Activated gamma-delta T cell treated with anti-CD3 and anti-CD28 coated beads, Interleukin-2, amount 50 U/mL, for 16 hours (primary cell): ENCODE measurements at places on chromosomes 1 and 21.
A peak's percentile ranks its signal among the peaks of the same experiment; 100 is the strongest.

DNA sequence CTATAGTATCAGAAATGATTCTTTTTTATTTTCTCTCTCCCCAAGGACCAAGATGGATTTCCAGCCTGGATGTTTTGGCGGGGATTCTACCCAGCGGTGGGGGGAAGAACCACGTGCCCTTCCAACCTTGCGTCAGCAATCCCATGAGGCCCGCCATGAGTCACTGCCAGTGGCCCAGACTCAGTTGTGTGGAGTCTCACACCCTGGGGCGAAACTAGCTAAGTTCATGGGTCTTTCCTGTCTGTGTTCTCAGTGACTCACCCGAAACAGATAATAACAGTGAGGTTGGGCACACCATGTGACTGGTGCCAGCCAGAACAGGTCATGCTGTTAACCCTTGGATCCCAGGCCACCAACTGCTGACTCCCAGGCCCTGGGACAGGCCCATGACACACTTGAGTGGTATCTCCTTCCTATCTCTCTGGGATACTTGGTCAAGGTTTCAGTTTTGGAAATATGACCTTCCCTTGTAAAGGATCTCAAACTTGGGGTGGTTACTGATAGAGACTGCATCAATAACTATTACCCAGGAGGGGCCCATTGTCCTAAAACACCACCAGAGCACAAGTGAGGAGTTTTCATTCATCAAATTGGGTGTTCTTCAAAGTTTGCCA lies 98.0 kb upstream of the DUSP10 start:
- peak; percentile 65 for DNase-seq

DNA sequence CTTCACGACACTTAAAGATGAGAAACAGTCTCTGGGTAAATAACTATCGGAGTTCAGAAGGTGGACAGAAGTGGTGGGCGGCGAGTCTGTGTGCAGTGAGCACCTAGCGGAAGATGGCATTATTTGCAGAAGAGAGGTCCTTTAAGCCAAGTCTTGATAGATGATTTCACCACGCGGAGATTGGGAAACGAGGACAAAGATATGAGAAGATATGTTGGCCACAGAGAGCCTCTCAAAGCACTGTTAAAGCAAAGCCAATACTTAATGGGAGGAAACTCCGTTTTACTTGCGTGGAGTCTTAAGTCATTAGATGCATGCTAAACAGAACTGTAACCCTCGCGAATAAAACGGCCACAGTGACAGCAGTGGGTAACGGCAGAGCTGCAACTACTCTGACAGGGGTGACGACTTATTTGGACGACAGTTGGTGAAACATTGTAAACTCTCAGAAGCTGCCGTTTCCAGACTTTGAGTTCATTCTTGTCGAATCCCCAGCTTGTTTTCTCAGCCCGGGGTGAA lies 577 bp upstream of the CEP350 start:
- peak; percentile 26 for DNase-seq

DNA sequence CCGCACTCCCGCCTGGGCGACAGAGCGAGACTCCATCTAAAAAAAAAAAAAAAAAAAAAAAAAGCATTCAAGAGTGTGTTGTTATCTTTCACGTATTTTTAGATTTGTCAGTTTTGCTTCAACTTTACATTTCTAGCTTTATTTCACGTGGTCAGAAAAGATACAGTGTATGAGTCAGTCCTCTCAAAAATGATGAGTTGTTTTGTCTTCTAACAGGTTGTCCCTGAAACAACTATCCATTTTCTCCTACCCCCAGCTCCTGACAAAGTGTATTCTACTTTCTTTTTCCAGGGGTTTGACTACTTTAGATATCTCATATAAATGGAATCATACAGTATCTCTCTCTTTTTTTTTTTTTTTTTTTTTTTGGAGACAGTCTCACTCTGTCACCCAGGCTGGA lies 5.5 kb upstream of the ZNF695 start:
- DNase-seq, result no peak

- no peak for DNase-seq
Observed at GRCh38 chr1:210464519-210465039, 135.9 kb downstream of the HHAT start.

GRCh38 chr1:2623571-2624337 lies 9.1 kb downstream of the MMEL1 start:
- DNase-seq, result no peak

DNA sequence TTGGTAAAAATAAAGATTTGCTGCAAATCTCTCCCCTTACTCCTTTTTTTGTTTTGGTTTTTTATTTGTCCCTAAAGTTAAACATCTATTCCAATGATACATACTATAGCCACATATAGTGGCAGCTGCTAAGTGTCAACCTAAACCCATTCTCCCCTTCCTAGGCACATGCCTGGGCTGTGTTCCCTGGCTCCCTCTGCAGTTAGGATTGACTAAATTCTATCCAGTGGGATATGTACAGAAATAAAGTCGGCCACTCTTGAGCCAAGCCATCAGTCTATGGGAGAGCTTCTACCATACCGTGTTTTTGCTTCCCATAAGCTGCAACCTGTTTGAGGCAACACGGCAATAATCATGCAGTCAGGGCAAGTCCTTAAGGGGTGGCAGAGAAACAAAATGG lies 23.6 kb downstream of the MCOLN3 start:
- no peak for DNase-seq

DNA sequence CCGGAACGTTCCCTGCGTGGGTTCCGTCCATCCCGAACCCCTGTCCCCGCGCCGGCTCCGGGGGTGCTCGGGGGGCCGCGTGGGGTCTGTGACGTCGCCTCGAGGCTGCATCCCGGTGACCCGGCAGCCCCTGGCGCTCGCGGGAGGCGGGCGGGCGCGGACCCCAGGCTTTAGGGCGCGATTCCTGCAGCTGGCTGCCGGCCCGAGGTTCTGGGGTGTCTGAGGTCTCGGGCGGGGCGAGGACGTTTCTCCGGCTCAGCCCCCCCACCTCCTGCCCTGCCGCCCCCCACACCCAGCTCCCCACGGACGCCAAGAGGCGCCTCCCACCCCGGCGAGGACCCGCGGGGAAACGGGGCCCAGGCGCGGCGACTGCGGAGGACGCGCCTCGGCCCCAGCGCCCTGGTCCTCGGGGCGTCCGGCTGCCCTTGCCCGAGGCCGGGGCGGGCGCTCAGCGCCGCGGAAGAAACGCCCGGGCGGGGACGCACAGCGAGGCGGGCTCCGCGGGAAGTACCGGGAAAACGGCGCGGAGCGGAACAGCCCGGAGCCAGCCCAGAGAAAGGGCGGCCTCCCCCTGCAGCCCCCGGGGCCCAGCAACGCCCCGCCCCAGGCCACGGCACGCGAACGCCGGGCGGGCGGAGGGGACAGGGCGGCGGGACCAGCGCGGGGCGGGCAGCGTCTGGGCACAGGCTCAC lies 1.3 kb upstream of the PCBP3 start:
- DNase-seq, result no peak

DNA sequence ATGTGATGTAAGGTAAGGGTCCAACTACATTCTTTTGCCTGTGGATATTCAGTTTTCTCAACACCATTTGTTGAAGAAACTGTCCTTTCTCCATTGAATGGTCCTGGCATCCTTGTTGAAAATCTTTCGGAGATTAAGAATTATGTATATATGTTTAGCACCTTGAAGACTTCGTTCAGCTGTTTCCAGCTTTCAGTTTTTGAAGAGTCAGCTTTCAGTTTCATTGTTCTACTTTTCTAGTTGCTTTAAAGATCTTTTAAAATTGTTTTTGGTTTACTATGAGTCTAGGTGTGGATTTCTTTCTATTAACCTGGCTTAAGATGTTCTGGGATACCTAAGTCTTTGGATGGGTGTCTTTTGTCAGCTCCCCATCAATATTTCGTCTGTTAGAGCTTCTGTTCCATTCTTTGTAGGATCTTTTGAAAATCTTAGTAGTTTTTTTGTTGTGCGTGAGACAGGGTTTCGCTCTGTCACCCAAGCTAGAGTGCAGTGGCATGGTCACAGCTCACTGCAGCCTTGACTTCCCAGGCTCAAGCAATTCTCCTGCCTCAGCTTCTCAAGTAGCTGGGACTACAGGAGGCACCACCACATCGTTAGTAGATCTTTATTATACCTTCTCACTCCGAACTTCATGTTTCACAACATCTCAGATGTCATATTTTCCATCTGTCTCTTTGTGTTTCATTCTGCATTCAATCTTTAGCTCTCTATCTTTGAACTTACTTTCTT lies 353.5 kb upstream of the B3GALT2 start:
- DNase-seq, result no peak

DNA sequence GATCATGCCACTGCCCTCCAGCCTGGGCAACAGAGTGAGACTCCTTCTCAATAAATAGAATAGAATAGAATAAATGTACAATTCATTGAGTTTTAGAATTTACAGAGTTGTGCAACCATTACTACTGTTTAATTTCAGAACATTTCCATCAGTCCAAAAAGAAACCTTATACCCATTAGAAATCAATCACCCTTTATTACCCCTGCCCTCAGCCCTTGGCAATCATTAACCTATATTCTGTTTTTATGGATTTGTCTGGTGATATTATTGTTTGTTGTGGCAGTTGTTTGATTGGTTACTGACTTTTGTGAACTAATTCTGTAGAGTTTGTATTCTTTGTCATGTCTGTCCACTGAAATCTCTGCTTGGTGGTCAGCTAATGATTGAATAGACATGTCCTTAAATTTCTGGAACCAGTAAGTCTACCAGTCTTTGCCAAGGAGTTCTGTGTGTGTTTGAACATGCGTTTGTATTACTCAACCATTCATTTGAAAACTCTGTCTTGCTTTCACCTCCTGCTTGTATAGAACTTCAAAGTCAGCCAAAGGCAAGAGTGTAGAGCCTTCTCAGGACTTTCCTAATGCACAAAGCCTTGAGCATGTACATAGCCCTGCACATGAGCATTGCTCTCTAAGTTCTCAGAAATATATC lies 208.8 kb downstream of the GPR52 start:
- no peak for DNase-seq

DNA sequence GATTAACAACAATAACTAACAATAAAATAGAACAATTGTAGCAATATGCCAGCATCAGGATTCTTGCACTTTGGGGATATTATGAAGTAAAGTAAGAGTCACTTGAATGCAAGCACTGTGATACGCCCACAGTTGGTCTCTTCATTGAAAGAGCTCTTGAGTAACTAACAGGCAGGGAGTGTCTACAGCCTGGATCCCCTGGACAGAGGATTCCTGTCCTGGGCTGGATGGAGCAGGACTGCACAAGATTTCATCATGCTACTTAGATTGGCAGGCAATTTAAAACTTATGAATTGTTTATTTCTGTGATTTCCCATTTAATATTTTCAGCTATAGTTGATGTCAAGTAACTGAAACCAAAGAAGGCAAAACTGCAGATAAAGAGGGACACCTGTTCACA lies 13.7 kb upstream of the KRTAP19-5 start:
- DNase-seq, result no peak

GRCh38 chr1:90204780-90205179 lies 209.9 kb downstream of the ZNF326 start:
- DNase-seq, result no peak

DNA sequence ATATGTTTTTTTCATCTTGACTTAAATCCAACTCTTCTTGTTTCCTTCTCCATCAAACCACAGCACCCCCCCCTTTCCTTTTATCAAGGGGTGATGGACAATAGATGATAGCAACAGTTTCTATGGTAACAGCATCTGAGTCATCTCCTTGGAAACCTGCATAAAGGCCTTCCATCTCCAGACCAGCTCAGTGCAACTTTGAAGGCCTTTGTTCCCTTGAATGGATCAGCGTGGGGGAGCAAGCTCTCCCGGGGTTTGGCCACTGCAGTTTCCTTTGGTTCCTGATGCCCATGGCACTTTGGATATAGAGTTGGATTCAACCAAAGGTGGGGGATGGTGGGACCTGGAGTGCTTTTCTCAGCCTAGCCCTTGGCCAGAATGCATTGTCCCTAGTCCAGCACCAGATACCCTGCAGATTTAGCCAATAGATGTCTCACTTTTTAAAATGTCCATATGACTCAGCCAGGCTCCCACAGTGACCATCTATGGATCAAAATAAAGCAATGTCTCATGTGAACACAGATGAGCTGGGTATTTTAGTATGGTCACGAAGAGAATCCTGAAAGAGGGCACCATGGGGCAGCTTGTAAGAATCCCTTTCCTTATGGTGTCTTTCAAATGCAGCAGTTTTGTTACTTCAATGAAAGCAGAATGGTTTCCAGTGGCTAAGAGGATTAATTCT lies 127.7 kb downstream of the SPATA46 start:
- DNase-seq, result no peak

DNA sequence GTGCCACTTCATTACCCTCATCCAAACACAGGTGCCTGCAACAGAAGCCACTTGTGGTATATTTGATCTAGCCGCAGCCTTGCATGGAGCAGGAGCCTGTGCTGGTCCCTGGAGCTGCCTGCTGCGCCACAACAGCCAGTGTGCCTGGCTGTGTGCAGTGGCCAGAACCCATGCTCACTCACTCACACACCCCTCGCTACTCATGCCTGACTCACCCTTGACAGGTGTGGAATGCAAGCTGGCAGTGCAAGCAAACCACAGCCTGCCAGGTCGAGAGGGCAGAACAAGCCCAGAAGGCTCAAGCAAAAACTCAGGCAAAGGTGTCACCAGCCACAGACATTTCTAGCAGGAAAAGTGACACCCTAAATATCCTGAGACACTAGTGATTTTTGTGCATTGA lies 1510.9 kb downstream of the KCNT2 start:
- DNase-seq, result no peak

GRCh38 chr1:18148461-18148860 lies 40.9 kb downstream of the IGSF21 start:
- DNase-seq, result no peak

DNA sequence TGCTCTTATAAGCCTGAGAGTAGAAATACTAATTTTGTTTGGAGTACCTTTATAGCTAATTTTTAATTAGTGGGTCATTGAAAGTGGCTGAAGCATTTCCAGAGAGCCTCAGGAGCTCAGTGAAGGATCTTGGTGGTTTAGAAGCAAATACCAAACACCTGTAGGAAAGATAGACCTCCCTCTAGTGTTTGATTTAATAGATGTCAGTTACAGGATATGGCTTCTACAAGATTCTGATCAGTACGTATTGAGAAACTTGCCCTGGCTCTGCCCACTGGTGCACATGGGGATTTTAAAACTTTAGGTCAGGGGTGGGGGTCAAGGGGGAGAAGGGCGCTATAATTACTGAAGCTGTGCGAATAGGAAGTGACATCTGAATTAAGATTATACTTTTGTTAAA lies 122.2 kb downstream of the POU2F1 start:
- no peak for DNase-seq

GRCh38 chr1:101150670-101151069 lies 86.1 kb upstream of the S1PR1 start:
- DNase-seq, result no peak

DNA sequence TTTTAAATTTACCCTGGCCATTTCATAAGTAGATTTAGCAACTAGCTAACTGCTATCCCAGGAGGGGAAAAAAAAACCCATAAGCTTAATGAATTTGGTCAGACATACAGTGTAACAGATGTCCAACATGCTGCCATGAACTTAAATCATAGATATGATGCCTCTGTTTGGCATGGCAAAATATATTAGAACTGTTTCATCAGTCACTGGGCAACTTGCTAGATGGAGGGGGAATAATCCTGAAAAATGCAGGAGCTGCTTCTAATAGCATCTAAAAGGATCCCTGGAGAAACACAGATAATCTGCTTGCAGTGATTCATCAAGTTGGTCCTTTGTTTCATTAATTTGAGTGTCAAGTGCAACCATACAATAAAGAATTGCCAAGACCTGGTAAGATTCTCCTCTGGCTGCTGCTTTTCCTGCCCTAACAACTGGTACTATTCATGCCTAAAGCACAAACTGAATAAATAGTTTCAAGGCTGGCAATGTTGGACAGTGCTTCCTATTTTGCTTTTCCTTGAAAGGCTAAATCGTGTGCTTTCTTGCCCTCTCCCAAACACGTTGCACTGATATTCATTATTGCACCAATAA lies 1.5 kb upstream of the ST6GALNAC5 start:
- DNase-seq, result no peak
